ENCODE measurements at places on chromosomes 2 and 18.

- no peak for DNase-seq
Measured at GRCh38 chr2:240277073-240277806, 136.8 kb upstream of the OTOS start.

DNA sequence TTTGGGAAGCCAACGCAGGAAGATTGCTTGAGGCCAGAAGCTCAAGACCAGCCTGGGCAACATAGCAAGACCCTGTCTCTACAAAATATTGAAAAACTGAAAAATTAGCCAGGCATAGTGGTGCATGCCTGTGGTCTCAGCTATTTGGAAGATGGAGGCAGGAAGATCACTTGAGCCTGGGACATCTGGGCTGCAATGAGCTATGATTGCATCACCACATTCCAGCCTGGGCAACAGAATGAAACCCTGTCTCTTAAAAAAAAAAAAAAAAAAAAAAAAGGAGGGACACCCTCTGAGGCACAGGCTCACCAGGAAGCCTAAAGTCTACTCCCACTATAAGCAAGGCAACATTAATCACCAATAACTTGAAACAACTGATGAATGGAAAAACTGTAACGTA lies 151.1 kb downstream of the CCDC148 start:
- no peak for DNase-seq

DNA sequence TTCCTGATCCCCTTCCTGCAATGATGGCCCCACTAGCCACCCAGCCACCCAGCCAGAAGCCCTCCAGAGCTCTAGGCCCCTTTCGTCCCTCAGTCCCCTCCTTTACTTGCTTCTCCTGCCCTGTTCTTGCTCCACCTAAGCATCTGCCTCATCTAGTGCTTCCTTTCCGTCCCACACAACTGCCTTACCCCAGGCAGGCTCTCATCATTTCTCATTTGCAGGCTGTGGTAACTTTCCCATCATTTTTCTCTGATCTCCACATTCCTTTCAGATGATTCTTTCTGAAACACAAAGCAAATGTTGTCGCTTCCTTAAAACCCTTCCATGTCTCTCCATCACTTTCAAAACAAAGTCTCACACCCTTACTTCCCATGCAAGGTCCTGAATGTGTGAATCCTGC lies 459.8 kb downstream of the METTL4 start:
- no peak for DNase-seq

DNA sequence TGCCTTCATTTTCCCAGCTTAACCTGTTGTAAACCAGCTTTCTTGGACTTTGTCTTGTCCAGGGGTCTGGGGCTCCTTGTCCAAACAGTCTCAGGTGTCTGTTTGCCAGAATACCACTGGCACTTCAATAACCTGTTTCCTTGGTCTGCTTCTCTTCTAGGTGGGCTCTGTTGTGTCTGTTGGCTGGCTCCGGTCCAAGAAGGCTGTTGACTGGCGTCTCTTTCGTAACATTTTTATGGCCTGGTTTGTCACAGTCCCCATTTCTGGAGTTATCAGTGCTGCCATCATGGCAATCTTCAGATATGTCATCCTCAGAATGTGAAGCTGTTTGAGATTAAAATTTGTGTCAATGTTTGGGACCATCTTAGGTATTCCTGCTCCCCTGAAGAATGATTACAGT lies 17.0 kb downstream of the SLC20A1 start:
- no peak for DNase-seq

DNA sequence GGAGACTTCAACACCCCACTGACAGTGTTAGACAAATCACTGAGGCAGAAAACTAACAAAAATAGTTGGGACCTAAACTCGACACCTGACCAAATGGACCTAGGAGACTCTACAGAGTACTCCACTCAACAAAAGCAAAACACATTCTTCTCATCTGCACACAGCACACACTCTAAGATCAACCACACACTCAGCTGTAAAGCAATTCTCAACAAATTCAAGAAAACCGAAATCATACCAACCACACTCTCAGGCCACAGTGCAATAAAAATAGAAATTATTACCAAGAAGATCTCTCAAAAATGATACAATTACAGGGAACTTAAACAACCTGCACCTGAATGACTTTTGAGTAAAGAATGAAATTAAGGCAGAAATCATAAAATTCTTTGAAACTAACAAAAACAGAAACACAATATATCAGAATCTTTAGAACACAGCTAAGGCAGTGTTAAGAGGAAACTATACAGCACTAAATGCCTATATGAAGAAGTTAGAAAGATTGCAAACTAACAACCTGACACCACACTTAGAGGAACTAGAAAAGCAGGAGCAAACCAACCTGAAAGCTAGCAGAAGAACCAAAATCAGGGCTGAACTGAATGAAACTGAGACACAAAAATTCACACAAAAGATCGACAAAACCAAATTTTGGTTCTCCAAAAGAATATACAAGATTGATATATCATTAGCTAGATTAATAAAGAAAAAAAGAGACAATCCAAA lies 46.3 kb downstream of the RTTN start:
- no peak for DNase-seq
